ENCODE measurements at places on chromosomes 1 and 21.

DNA sequence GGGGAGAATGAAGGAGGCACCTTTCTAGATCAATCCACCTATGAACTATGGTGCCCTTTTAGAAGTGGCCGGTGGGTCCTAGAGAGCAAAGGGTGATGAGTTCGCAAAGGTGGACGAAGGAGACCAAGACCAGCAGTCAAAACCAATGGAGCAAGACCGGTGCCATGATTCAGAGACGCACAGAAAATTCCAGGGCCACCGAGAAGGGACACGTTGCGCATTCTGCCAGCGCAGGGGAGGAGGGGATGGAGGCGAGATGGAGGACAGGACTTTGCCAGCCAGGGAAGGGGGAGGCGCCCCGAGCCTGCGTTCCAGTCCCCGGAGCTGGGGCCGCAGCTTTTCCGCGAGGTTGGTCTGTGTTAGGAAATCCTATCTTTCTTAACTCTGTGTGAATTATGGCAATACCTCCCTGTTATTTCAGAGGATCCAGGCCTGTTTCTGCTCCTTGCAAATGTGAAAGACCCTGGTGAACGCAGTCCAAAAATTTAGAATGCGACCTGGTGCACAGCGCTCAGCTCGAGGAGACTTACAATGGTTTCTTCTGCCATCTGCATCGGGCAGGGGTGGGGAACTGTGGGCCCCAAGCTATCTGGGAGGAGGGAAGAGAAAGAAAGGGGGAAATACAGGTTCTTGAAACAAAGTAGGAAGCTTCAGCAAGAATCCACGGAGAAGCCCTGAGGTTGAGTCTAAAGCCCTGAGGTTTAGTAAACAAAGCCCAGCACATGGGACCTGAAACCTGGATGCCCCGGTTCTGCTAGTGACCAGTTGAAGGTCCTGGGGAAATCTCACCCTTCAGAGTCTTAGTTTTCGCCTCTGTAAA, 129.4 kb downstream of the MRPS6 start:
- DNase-seq: no peak

GRCh38 chr1:67144696-67145095, 9.9 kb upstream of the C1orf141 start:
- peak; percentile 36 for DNase-seq

DNA sequence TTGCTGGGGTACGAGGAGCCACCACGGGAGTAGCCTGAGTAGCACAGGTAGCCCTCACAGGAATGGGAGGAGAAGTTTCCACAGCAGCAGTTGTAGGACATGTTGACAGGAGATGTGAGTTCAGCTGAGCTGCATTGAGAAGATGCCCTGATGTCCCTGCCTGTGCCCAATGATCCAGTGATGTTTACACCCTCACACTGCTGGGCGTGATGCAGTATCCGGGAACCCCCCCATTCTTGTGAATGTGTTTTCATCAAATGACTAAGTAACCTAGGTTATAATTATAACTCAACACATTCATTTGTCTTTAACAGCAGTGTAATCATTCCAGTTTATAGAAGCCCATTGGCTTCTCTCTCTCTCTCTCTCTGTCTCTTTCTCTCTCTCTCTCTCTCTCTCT, at the start of gene KRTAP23-1:
Gene KRTAP23-1, minus strand, starts transcription at position 101 of the 400 bp plus-strand sequence. Its CDS starts 0 bp downstream, at position 101.
- no peak for DNase-seq

DNA sequence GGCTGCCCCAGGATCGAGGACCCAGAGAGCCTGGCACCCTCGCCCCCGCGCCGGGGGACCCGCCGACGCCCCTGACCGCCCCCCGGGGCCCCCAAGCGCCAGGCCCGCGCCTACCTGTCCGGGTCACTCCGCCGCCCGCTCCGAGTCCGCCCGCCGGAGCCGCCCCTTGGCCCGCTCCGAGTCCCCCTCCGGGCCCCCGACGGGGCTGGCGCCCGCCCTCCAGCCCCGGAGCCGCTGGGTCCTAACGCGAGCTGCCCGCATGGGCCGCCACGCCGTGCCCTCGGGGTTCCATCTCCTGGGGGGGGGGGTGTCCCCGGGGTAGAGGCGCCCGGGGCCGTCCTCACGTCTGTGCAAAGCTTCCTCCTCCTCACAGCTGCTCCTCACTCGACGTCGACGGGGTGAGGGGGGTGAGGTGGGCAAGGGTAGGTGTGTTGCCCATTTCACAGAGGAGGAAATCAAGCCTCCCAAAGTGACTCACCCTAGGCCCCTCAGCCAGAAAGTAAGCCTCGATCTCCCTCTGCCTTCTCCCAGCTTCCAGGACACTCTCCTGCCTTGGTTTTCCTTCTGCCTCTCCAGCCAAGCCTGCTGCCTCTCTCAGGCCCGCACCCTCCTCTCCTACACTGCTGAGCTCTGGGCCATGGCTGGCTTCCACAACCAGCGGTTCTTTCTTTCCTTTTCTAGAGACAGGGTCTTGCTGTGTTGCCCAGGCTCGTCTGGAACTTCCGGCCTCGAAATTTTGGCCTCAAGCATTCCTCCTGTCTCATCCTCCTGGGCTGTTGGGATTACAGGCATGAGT, at the start of gene MFAP2:
Gene MFAP2, minus strand, starts transcription at position 148 of the 796 bp plus-strand sequence. CDS start 2,347 bp downstream, outside the sequence.
- DNase-seq: peak; percentile 13

- DNase-seq: no peak
These were observed 17.2 kb upstream of the SPEN start for GRCh38 chr1:15830258-15830657.

GRCh38 chr1:31878058-31878457, 60.1 kb downstream of the PTP4A2 start:
- DNase-seq: no peak

DNA sequence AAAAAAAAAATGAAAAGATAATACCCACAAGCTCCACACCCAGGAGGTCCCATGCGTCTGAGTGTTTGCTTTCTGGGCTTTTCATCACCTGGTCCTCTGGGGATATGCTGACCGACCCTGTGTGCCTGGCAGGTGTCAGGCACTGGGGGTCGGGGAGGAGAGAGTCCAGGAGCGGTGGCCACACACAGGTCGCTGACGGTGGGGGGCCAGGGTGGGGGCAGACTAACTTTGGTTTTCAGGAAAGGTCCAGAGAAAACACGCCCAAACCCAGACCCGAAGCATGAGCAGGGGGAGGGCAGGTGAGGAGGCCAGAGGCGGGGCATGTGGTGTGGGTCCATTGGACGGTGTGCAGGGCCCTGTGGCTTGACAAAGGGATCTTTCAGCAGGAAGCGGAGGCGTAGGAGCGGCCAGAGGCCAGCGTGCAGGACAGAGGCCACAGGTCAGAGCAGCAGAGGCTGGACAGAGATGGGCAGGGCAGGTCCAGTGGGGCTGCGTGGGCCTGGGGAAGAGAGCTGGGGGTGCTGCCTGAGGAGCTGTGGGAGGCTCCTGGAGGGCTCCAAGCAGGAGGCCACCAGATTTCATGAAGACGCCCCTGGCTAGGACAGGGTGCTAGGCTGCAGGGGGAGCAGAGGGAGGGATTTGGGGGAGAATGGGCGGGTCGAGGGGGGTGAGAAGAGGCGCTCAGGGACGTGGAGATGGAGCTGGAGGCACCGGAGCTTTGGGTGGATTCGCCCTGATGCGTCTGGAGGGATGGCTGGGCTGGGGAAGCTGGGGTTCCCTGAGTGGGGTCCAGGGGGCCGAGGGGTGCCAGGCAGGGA, 15.8 kb downstream of the RNF223 start:
- DNase-seq: no peak

DNA sequence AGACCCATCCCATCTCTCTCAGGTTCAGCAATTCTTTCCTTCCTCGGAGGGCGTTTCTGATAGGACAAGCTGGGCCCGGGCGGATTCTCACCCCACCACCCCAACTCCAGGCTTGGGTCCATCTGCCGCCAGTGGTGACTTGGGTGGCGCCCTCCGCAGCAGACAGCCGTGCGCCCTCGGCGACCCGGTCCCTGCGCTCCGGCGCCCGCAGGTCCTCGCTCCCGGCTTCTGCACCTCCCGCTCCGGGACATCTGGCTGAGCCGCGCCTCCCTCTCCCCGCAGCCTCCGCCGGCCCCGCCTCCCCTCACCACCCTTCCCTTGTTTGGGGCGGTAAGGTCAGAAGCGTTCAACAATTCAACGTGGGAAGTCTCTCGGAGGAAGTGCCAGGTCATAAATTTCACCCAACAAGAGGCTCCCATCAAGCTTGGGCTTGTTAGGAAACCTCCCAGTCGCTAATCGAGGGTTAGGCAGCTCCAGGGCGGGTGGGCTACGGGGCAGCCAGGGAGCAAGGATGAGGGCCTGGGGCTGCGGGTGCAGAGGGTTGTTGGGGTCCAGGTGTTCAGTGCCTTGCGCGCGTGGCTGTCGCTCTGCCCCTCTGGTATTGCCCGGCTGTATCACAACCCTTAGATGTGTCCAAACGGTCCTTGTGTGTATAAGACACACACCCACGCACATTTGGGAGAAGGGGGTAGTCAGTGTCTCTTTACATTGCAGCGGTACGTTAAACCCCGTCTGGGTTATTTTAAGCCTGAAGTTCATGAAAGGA, 39.8 kb downstream of the OLIG1 start:
- peak; percentile 61 for DNase-seq

GRCh38 chr1:9105336-9105867, 23.5 kb downstream of the GPR157 start:
- DNase-seq: no peak

- DNase-seq: no peak
These were observed 93.7 kb upstream of the DPH5 start for GRCh38 chr1:101119289-101119688.

- DNase-seq: no peak
These were observed 90.9 kb downstream of the IER5 start for GRCh38 chr1:181179279-181179986.

GRCh38 chr1:17004466-17005364, 7.0 kb downstream of the ATP13A2 start:
- DNase-seq: no peak

- DNase-seq: no peak
These were observed 40.3 kb downstream of the GPATCH2 start for GRCh38 chr1:217590598-217590997.

DNA sequence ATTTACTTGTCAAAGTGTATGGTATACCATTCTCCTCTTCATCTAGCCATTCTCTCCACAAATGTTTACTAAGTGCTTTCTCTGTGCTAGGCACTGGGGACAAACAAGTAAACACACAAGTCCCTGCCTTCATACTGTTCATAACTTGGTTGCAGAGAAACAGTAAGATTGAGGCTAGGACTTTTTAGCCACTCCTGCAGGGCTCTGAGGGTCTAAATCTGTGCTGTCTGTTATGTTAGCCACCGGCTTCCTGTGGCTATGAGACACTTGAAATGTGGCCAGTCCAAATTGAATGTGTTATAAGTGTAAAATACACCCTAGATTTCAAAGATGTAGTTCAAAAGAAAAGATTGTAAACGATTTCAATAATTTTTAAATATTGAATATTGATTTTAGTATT, 50.2 kb downstream of the AZIN2 start:
- DNase-seq: no peak

- no peak for DNase-seq
These were observed 35.6 kb upstream of the LAPTM5 start for GRCh38 chr1:30793209-30793608.

GRCh38 chr1:44740179-44740617, 561 bp downstream of the KIF2C start:
- DNase-seq: no peak

DNA sequence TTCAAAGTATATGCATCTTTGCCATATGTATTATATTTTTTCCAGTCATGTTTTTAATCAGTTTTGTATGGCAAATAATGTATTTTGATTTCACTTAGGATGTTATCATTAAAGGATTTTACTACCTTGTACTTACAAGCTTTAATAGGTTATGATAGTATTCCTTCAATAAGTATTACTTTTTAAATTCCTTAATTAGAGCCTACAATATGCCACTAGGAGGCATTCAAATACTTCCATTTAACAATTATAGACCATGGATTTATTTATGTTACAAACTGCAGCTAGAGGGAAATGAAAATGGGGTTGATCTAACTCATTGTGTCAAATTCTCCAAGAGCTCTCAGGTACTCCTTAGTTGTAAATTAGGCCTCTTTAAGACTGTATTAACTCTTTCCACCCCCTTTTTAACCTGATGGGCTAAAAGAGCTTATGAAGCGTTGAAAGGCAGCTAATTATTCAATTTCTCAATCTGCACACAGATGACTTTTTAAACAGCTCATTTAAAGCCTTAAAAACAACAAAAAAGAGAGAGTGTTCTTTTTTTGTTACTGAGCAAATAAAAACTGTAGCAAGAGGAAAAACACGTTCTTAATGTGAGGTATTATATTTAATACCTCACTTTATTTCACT, 156.2 kb downstream of the DENND1B start:
- DNase-seq: no peak

- DNase-seq: no peak
These were observed 464.3 kb downstream of the CAMTA1 start for GRCh38 chr1:7249516-7249915.

GRCh38 chr1:188778578-188778977, 1699.1 kb downstream of the BRINP3 start:
- DNase-seq: no peak

DNA sequence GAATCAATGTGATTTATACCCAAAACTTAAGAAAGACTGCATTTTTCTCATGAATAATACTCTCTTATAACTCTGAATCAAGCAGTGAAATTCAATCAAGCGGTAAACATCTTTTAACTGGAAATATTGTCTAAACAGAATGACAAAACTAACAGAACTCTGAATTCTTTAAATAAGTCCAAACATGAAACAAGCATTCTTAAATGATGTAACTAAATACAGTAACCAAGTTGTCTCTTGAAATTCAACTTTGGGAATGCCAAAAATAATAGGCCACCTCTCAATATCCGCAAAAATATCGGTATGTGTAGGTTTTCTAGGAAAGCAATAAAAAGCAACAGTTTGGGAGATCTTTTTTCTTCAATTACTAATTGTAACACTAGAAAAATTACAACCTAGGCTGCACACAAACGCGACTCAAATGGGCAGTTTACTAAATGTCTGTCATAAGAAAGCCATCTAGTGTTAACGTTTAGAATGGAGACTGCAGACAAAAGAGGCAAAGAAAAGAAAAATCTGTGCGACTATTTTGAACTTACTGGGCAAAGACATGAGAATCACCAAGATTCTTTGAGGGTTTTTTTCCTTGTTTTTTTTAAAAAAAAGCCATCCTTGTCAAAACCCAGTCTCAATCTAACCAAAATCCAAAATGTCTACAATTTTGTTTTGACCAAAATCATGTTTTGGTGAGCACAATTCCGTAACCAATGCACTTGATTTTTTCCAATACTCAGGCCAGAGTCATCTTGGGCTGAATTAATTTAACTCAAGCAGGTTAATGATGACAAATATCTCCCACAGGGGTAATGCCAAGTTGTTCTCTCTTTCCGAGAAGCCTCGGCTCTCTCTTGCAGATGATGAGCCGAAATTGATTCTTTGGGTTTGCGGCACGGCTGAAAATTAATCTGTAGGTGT, 1.3 kb downstream of the SIPA1L2 start:
- DNase-seq: no peak

All from stimulated activated CD4-positive, alpha-beta T cell treated with anti-CD3 and anti-CD28 coated beads, Interleukin-15, amount 100 ng/mL, for 24 hours (primary cell).